ENCODE measurements at places on chromosomes 11 and 22.
A peak's percentile ranks its signal among the peaks of the same experiment; 100 is the strongest.

GRCh38 chr11:116406042-116406441, 366.7 kb downstream of the BUD13 start:
- DNase-seq = no peak

DNA sequence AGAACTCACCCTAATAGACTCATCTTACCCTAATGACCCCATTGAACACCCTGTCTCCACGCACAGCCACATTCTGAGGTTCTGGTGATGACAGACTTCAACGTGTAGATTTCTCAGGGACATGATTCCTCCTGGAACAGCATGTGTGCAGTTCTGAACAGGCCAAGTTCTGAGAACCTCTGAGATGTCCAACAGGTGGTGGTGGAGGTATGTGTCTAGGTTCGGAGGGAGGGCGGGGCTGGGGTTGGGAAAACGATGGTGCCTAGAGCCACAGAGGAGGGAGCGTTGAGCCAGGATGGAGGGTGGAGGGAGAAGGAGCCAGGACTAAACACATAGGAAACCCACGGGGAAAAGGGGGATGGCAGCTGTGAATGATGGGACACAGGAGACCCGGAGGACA, 43.4 kb upstream of the FBLN1 start:
- DNase-seq = no peak

DNA sequence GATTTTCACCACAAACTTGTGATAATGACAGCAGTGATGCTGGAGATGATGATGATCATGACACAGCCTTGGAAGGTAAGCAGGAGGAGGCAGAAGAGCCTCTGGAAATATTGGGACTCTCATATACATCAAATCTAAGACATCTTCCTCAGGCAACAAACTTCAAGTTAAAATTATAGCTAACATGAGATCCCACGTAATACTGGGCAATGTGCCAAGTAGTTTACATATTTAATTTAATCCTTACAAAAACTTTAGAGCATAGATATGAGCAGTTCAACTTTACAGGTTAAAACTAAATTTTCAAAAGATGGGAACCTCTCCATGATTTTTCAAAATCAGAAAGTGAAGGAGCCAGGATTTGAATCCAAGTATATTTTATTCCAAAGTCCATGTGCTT, 19.0 kb downstream of the OR52B2 start:
- no peak for DNase-seq

DNA sequence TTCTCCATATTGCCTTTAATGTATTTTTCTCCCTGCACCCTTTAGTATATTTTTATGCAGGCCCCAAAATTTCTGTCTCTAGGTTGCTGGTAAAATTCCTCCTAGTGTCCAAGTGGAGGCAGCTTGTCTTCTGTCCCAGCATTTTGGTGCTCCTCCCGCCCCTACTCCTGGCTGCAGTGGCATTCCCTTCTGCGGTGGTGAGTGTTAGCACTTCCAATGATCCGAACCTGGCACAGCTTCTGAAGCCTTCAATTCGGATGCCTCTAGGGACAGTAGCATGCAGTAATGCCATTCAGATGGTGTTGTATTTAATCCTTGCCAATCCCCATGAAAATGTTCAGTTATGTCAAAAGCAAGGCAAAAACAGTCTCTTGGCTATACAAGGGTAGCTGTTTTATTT, 5.9 kb downstream of the YWHAH start:
- DNase-seq = peak; percentile 35

DNA sequence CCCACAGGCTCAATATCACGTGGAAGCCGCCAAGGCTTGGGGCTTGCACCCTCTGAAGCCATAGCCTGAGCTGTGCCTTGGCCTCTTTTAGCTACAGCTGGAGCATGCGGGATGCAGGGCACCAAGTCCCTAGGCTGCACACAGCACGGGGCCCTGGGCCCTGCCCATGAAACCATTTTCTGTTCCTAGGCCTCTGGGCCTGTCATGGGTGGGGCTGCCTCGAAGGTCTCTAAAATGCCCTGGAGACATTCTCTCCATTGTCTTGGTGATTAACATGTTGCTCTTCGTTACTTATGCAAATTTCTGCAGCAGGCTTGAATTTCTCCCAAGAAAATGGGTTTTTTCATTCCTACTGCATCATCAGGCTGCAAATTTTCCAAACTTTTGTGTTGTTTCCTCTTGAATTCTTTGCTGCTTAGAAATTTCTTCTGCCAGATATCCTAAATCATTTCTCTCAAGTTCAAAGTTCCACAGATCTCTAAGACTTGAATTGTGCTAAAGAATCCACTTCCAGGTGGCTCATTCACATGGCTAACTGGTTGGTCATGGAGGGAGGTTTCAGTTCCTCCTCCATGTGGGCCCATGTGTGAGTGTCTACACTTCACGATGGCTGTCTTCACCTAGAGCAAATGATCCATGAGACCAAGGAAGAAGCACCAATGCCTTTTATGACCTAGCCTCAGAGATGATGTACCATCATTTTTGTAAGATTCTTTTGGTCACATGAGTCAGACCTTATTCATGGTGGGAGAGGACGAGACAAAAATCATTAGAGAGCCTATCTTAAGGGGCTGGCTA, 7.4 kb upstream of the CREBZF start:
- DNase-seq = no peak

GRCh38 chr22:35439365-35439717, 39.4 kb downstream of the MCM5 start:
- no peak for DNase-seq

GRCh38 chr22:42365942-42366695, 66.1 kb downstream of the NFAM1 start:
- no peak for DNase-seq

GRCh38 chr11:65489035-65489705, 9.7 kb upstream of the MALAT1 start:
- DNase-seq = no peak

DNA sequence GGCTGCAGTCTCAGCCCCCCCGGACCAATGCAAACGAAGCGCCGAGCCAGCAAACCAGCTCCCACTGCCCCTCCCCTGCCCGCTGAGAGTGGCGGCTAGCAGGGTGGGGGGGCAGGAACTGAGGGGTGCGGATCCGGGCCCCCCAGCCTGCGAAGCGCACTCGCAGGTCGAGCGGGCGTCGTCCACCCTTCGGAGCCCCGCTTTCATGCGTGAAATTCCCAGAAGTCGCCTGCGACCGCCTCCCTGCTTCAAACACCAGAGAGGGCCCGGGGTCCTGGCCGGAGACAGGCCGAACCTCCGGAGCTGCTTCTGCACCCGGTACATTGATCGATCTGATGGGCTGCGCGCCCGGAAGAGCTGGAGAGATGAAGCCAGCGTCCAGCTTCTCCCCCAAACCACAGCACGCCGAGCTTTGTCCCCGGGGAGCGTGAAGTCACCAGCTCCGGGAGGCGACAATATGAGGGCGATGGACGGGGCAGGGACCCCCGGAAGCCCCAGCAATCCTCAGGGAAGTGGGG, 646 bp upstream of the PATZ1 start:
- peak; percentile 66 for DNase-seq

DNA sequence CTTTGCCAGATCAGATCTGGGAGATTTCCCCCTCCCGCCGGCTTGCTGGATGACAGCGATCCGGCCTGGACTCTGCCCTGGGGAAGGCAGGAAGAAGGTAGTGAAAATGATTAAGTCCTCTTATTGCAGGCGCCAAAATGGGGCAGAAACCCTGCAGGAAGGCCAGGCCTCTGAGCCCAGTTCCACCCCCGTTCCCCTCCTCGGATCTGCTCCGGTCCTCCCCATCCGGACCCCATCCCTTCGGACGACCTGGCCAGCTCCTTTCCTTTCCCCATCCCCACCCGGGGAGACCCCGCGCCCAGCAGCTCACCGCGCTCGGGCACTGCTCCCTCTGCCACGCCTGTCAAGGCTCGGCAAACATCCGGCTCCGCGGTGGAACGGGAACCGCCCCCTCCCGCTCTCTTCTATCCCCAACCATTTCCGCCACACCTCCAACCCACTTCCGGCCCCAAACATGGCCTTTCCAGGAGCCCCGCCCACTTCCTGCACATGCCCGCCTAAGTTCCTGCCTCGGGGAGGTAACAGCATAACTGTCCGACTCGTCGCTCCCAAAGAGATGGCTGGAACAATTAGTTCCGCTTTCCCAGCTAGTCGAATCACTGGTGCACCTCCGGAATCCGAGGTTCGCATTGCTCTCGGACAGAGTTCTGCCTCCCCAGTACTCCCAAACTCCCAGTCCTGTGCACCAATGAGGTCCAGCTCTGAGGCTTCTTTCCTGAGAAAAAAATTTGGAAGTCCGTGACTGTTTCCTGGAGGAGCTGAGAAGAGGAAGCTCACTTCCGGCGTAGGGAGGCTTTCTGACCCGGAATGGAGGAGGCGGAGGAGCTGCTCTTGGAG, at the start of the genes ARHGAP1 and ZNF408:
ARHGAP1 (minus strand) TSS at position 379 of the 837 bp plus-strand sequence. CDS start 4,512 bp downstream, outside the sequence.
ZNF408 (plus strand) TSS at position 791 of the 837 bp plus-strand sequence; CDS start at position 808, 17 bp downstream.
- peak; percentile 97 for DNase-seq

GRCh38 chr11:43035086-43035485, 276.7 kb upstream of the API5 start:
- DNase-seq = no peak

DNA sequence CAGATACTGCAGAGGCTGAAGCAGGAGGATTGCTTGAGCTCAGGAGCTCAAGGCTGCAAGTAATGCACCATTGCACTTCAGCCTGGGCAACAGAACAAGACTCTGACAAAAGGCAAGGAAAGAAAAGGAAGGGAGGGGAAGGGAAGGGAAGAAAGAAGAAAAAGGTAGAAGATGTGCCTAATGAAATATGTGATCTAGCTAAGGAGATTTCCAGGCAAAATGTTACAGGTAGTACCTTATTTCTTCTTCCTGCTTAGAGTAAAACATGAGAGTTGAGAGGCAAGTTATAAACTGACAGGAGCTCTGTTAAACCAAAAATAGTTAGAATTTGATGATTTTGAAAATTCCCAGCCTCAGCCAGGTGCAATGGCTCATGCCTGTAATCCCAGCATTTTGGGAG, 4.7 kb upstream of the PELI3 start:
- no peak for DNase-seq

GRCh38 chr11:36292311-36292722, 3.1 kb upstream of the COMMD9 start:
- no peak for DNase-seq

GRCh38 chr22:49647627-49648026, 180.0 kb downstream of the BRD1 start:
- no peak for DNase-seq

- no peak for DNase-seq
Observed at GRCh38 chr11:73451896-73452295, 75.7 kb downstream of the RELT start.

DNA sequence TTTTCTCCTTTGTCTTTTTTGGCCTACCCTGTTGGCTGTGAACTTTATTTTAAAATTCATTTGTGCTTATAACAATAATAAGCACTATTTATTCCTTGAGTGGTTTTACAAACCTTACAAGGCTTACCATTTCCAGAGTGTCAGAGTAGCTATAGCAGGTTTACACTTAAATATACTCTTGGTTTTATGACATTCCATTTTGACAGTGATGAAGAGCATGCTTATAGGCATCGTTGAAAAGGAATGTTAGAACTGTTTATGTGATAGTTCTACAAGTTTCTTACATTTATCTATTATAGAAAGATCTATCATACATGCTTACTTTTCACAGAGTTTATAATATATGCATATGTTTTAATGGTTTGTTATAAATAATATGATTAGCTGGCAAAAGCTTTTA, 84.1 kb downstream of the PDE3B start:
- DNase-seq = no peak

DNA sequence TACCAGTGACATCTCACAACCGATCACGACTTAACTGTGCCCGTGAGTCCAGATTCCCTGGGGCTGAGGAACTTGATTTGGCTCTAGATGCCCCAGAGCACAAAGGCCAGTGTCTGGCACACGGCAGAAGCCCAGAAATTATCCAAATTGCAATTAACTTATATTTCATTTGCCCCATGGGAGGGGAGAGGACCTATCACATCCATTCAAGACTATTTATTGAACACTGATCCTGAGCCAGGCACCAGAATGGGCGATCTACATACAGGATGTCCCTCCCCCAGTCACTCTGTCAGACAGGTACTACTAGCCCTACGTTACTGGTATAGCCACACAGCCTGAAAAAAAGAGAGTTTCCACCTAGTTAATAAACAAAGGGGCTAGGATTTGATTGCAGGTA, 5.1 kb downstream of the DNAL4 start:
- DNase-seq = no peak

- DNase-seq = no peak
Observed at GRCh38 chr22:43555561-43556515, 144.0 kb downstream of the MPPED1 start.

GRCh38 chr11:126332221-126332711, 23.2 kb upstream of the ST3GAL4 start:
- DNase-seq = no peak

DNA sequence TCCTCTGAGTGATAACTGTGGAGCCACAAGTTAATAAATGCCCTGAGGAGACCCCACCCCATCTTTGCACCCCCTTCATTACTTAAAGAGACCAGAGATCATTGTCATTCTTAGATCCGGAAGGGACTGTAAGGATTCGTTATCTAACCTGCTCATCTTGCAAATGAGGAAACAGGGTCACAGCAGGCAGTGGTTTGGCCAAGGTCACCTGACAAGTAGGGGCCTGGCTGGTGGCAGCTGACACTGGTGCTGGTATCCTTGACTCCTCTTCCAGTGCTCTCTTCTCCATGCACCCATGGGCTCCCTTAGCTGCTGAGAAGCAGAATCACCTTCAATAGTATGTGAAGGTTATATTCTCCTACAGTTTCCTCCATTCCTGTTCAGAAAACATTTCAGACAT, 151.6 kb downstream of the GRIK4 start:
- DNase-seq = no peak

- DNase-seq = no peak
Observed at GRCh38 chr22:20652130-20652529, 121.8 kb upstream of the SERPIND1 start.

- no peak for DNase-seq
Observed at GRCh38 chr11:83436855-83437254, 150.7 kb upstream of the CCDC90B start.

GRCh38 chr11:32115446-32115845, 24.6 kb downstream of the RCN1 start:
- no peak for DNase-seq

DNA sequence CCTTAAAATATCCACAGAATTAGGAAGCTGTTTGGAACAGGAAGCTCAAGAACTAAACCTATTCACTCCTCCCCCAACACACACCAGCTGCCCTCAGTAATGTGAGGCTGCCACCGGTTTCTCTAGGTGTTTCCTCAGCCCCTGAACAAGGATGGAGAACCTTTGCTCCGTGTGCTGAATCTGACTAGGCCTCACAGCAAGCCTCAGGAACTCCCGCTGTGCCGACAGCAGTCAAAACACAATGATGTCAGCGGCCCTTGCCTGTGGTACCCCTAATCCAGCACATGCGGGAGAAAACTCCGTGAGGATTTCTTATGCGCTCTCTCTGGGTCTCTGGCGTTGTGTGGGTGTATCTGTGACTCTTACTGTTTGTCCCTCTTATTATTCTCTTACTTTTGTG, 153.3 kb downstream of the EFCAB6 start:
- no peak for DNase-seq
